T-helper 17 cell (primary cell): ENCODE measurements at places on chromosomes 13 and 19.

- H3K27ac ChIP-seq: no peak overlapping the region
- peaks cover 2% of the 10 kb centered on the region for H3K4me1 ChIP-seq
- H3K36me3 ChIP-seq: peaks cover 5% of the 10 kb centered on the region
- no peak for DNase-seq
Observed at GRCh38 chr19:11007962-11008532, 47.2 kb downstream of the SMARCA4 start.

DNA sequence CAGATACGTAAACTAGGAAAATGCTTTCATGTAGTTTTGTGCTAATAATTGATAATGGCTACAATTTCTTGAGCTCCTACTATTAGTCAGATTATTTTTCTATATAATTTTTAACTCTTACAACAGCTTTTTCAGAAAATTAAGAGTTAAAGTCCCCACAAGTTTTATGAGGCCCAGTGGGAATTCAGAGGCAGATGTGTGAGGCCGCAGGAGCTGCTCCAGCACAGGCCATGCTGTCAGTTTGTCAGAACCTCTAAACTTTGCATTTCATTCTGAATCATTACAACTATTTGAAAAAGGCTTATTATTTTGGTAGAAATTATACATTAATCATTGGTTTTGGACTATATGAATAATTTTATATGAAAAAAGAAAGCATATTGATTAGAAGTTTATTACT, 370.8 kb downstream of the MYO16 start:
- peaks cover 4% of the 10 kb centered on the region for H3K27me3 ChIP-seq
- no peak for DNase-seq
- no peak overlapping the region for H3K27ac ChIP-seq

DNA sequence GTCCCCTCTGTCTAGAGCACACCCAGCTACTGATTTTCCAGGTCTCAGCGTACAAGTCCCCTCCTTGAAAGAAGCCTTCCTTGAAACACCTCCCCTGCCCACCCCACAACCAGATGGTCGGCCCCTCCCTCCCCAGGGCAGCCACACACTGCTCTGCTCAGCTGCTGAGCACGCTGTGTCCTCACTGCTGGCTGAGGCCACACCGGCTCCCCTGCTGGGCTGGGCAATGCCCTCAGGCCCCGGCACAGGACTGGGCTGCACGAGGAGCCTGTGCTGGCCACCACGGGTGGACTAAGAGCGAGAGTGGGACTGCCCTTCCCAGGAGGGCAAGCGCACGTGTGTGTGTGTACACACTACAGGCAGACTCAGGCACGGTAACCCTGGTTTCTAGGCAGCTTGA, 11.8 kb upstream of the RSPH6A start:
- no peak for DNase-seq
- peaks cover 9% of the 10 kb centered on the region for H3K36me3 ChIP-seq
- no peak overlapping the region for H3K27ac ChIP-seq

- no peaks in the 10 kb centered on the region for H3K36me3 ChIP-seq
- H3K4me3 ChIP-seq: no peak overlapping the region
- no peak for DNase-seq
- no peaks in the 10 kb centered on the region for H3K4me1 ChIP-seq
Observed at GRCh38 chr13:33637978-33638743, 179.8 kb upstream of the RFC3 start.

- H3K36me3 ChIP-seq: peaks cover 6% of the 10 kb centered on the region
- no peaks in the 10 kb centered on the region for H3K27me3 ChIP-seq
- H3K4me3 ChIP-seq: no peak overlapping the region
- H3K27ac ChIP-seq: no peak overlapping the region
- H3K4me1 ChIP-seq: peaks cover 35% of the 10 kb centered on the region
- no peak for DNase-seq
Observed at GRCh38 chr13:97266772-97267417, 44.8 kb downstream of the MBNL2 start.

- no peaks in the 10 kb centered on the region for H3K27me3 ChIP-seq
- H3K36me3 ChIP-seq: peaks cover 6% of the 10 kb centered on the region
- H3K27ac ChIP-seq: peak overlapping the region; percentile 98
- DNase-seq: peak; percentile 81
- H3K4me1 ChIP-seq: peaks cover 46% of the 10 kb centered on the region
Observed at GRCh38 chr19:35013041-35013819, 13.1 kb downstream of the GRAMD1A start.

- H3K36me3 ChIP-seq: no peaks in the 10 kb centered on the region
- H3K4me3 ChIP-seq: no peak overlapping the region
- H3K4me1 ChIP-seq: no peaks in the 10 kb centered on the region
Observed at GRCh38 chr19:54952591-54953344, 5.4 kb upstream of the NLRP7 start.

- H3K27me3 ChIP-seq: no peaks in the 10 kb centered on the region
- no peak overlapping the region for H3K27ac ChIP-seq
- no peak for DNase-seq
- peaks cover 2% of the 10 kb centered on the region for H3K36me3 ChIP-seq
- no peaks in the 10 kb centered on the region for H3K4me1 ChIP-seq
- no peak overlapping the region for H3K4me3 ChIP-seq
Observed at GRCh38 chr13:109642358-109642757, 144.0 kb downstream of the IRS2 start.

DNA sequence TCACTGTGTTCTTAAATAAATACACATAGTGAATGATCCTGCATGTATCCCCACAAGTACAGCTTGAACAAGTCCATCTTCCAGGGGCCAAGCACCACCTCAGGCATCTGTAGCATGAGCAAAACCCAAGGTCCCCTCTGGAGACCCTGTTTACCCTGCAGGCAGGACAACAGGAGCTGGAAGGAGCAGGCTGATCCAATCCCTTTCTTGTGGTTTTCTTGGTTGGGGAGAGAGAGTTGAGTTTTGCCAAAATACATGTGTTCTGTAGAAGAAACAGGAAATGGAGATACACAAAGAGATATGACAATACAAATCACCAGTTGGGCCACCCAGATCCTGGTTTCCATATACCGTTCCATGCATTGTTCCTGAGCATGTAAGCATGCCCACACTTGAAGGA, 92.8 kb downstream of the SHISA2 start:
- H3K4me1 ChIP-seq: peaks cover 5% of the 10 kb centered on the region
- H3K27me3 ChIP-seq: no peaks in the 10 kb centered on the region
- H3K4me3 ChIP-seq: peak overlapping the region; percentile 10
- H3K36me3 ChIP-seq: peaks cover 2% of the 10 kb centered on the region
- no peak for DNase-seq

DNA sequence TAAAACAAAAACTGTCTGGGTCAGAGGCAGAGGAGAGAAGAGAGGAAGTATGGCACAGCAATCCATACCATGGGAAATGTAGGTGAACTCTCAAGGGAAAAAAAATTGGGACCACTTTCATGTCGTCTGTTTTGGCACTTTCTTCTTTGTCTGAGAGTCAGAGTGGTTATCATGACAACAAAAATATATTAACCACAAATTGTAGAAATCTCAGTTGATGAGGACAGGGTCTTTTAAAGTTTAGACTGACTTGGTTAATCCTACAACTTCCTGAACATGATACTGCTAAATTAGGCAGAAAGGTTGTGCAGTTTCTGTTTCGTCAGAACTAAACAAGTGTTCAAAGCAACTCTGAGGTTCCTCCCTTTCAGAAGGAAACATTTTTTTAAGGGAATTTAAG, 15.2 kb downstream of the KLF5 start:
- H3K36me3 ChIP-seq: no peaks in the 10 kb centered on the region
- H3K4me1 ChIP-seq: peaks cover 4% of the 10 kb centered on the region
- no peak overlapping the region for H3K27ac ChIP-seq
- no peak overlapping the region for H3K4me3 ChIP-seq

- DNase-seq: no peak
- no peaks in the 10 kb centered on the region for H3K36me3 ChIP-seq
- H3K27ac ChIP-seq: no peak overlapping the region
- no peaks in the 10 kb centered on the region for H3K4me1 ChIP-seq
- H3K27me3 ChIP-seq: no peaks in the 10 kb centered on the region
Observed at GRCh38 chr13:66138172-66138811, 1091.8 kb downstream of the PCDH9 start.

DNA sequence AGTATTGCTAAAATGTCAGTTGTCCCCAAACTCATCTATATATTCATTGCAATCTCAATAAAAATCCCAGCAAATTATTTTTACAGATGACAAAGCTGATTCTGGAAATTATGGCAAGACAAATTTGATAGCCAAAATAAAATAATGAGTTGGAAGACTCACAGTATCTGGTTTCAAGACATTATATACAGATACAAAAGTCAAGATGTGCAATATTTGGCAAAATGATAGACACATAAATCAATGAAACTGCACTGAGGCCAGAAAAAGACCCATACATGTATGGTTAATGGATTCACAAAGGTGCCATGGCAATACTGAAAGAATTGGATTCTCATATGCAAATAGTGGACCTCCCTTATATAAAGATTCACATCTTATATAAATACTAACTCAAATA, 24.2 kb downstream of the ZNF45 start:
- H3K4me3 ChIP-seq: no peak overlapping the region
- peaks cover 2% of the 10 kb centered on the region for H3K36me3 ChIP-seq
- DNase-seq: no peak
- no peaks in the 10 kb centered on the region for H3K4me1 ChIP-seq
- H3K27me3 ChIP-seq: no peaks in the 10 kb centered on the region

GRCh38 chr19:4390017-4390566, 10.3 kb downstream of the SH3GL1 start:
- peak overlapping the region; percentile 32 for H3K27ac ChIP-seq
- H3K4me3 ChIP-seq: peak overlapping the region; percentile 86
- H3K27me3 ChIP-seq: no peaks in the 10 kb centered on the region
- peaks cover 33% of the 10 kb centered on the region for H3K4me1 ChIP-seq
- no peak for DNase-seq

DNA sequence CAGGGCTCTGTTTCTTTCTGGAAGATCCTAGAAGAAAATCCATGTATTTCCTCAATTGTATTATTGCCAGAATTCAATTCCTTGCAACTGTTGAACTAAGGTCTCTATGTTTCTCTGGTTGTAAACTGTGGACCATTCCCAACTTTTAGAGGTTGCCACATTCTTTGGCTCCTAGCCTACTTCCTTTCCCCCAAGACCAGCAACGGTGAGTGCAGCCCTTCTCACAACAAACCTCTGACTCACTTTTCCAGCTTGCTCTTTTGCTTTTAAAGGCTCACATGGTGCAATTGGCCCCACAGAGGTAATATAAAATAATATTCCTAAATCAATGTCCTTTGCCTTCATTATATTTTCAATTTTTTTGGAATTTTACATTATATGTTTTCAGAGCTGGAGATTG, 371.3 kb downstream of the SLITRK5 start:
- no peaks in the 10 kb centered on the region for H3K4me1 ChIP-seq
- H3K36me3 ChIP-seq: no peaks in the 10 kb centered on the region
- H3K4me3 ChIP-seq: no peak overlapping the region
- no peak overlapping the region for H3K27ac ChIP-seq
- no peak for DNase-seq

DNA sequence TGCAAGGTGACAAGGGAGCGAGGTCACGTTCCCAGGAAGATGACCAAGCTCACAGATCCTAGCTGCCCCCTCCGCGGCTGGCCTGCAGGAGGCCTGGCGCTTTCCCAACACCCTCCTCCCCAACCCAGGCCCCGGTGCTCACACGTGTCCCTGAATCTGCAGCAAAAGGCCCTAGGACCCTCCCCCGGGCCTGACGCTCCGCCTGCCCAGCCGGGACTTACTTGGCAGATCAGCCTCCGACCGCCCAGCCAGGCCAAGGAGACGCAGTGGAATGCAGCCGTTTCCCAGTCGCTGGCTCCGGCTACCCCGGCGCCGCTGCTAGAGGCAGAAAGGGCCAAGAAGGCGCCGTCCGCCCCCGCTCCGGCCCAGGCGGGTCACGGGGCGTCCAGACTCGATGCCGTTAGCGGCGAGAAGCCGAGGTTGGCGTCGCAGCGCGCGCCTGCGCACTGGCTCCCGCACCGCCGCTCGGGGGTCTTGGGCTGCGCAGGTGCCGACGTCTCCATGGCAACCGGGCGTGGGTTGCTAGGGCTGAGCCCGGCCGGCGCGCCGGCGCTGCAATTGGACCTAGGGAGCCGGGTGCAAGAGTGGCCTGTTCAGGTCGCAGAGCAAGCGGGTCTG, at the start of gene PNMA8A:
TSS of gene PNMA8A (minus strand) at position 448 of the 618 bp plus-strand sequence. CDS start 528 bp downstream, outside the sequence.
- H3K27ac ChIP-seq: no peak within 1 kb of the TSS
- no peak for DNase-seq
- peaks cover 9% of the 10 kb centered on the region for H3K4me1 ChIP-seq
- H3K36me3 ChIP-seq: peaks cover 5% of the 10 kb centered on the region

DNA sequence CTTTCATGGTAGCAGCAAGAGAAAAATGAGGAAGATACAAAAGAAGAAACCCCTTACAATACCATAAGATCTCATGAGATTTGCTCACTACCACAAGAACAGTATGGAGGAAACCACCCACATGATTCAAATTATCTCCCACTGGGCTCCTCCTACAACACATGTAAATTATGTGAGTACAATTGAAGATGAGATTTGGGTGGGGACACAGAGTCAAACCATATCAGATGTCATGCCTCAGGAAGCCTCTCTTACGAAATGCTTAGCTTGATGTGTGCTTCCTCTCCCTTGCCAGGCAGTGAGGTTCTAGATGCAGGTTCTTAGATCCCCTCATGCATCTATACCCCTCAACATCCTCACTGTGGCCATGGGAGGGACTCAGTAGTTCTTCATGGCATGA, 63.2 kb upstream of the RGCC start:
- H3K4me3 ChIP-seq: no peak overlapping the region
- no peak for DNase-seq
- no peaks in the 10 kb centered on the region for H3K27me3 ChIP-seq

GRCh38 chr13:106917024-106917571, 349.2 kb upstream of the ARGLU1 start:
- peak overlapping the region; percentile 83 for H3K4me3 ChIP-seq
- H3K4me1 ChIP-seq: peaks cover 2% of the 10 kb centered on the region
- peaks cover 29% of the 10 kb centered on the region for H3K27me3 ChIP-seq

DNA sequence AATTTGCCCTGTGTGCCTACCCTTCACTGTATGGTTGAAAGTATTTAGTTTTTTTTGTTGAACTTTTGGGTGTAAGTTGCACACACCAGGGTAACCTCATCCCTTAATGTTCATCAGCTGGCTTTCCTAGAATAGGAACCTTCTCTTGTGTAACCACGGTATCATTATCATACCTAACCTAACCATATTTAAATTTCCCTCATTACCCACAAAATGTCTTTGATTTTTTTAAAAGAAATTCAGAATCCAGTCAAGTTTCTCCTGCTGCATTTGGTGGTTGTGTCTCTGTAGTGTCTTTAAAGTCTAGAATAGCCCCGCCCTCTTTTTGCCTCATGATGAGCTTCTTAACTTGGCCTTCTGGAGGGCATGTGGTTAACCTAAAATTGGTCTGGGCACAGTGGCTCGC, 80.3 kb downstream of the RYR1 start:
- no peak overlapping the region for H3K4me3 ChIP-seq
- no peak for DNase-seq
- H3K27me3 ChIP-seq: no peaks in the 10 kb centered on the region
- no peak overlapping the region for H3K27ac ChIP-seq
- peaks cover 10% of the 10 kb centered on the region for H3K4me1 ChIP-seq

- no peak overlapping the region for H3K4me3 ChIP-seq
- DNase-seq: peak; percentile 75
- no peaks in the 10 kb centered on the region for H3K36me3 ChIP-seq
- H3K27ac ChIP-seq: no peak overlapping the region
- H3K4me1 ChIP-seq: peaks cover 7% of the 10 kb centered on the region
Observed at GRCh38 chr19:51473009-51473707, 5.2 kb upstream of the CEACAM18 start.

GRCh38 chr19:31960474-31960873, 384.9 kb upstream of the ZNF507 start:
- no peak for DNase-seq
- no peaks in the 10 kb centered on the region for H3K36me3 ChIP-seq
- no peaks in the 10 kb centered on the region for H3K27me3 ChIP-seq

- peaks cover 2% of the 10 kb centered on the region for H3K36me3 ChIP-seq
- DNase-seq: no peak
- peaks cover 17% of the 10 kb centered on the region for H3K4me1 ChIP-seq
- peaks cover 10% of the 10 kb centered on the region for H3K27me3 ChIP-seq
- H3K4me3 ChIP-seq: no peak overlapping the region
Observed at GRCh38 chr19:4870025-4870700, 2.7 kb upstream of the PLIN3 start.

- no peaks in the 10 kb centered on the region for H3K4me1 ChIP-seq
- H3K27me3 ChIP-seq: peaks cover 35% of the 10 kb centered on the region
- no peak for DNase-seq
- H3K36me3 ChIP-seq: no peaks in the 10 kb centered on the region
Observed at GRCh38 chr13:111407381-111408131, 87.1 kb downstream of the TEX29 start.
